ENCODE measurements at places on chromosomes 2 and 18. TPM values are rescaled to one million over a fixed set of nuclear protein-coding genes. Genes with fewer than 3 reads are reported as not detected.

The CD8B2 gene
- total RNA-seq: 1.3 TPM

- no peaks in the 10 kb centered on the region for H3K27me3 ChIP-seq
- H3K27ac ChIP-seq: peak overlapping the region; percentile 2
- H3K4me3 ChIP-seq: no peak overlapping the region
These were observed 26.6 kb upstream of the ITGA4 start for GRCh38 chr2:181430406-181431118.

DNA sequence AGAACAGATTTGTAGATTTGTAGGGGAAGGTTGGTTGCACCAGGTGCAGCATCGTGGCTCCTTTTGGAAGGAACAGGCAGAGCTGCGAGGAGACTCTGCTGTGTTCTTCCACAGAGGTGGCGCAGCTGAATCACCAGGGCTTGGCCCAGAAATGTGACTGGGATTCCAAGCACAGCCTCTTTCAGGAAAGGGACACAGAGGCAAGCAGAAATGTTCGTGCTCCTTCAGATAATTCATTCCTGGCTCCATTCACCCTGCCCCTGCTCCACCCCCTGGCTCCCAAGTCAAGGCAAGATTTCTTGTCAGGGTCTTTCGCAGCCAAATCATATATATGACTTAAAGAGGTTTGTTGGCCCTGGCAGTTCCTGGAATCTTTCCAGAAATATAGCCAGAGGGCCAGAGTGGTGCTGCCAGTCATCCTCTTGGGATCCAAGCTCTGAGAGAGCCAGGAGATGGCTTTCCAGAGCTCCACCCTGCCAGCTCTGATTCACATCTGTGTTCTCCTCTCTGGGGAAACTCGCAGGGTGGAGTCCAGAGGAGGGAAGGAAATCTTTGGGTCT is 203.9 kb upstream of the TANK start:
- no peaks in the 10 kb centered on the region for H3K4me1 ChIP-seq
- no peaks in the 10 kb centered on the region for H3K36me3 ChIP-seq
- no peak for DNase-seq

DNA sequence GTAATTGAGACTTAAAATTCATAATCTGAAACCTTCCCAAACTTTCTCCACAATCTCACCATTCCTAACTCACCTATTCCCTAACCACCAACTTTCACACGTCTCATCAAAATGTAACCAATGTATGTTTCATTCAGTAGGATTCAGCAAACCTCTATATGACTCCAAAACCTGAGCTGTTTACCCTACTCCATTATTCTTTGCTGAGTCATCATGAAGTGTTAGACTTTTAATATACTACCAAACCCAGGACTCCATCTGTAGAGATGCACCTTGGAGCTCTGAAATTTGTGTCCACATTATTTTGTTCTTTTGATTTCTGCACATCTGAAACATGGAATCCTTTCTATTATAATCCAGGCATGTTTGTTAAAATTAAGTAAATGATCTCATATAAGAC is 727.0 kb upstream of the PIK3C3 start:
- no peak overlapping the region for H3K4me3 ChIP-seq
- no peaks in the 10 kb centered on the region for H3K36me3 ChIP-seq
- H3K27me3 ChIP-seq: no peaks in the 10 kb centered on the region
- no peak for DNase-seq
- no peak overlapping the region for H3K27ac ChIP-seq
- H3K4me1 ChIP-seq: no peaks in the 10 kb centered on the region

- H3K4me3 ChIP-seq: no peak overlapping the region
- H3K36me3 ChIP-seq: no peaks in the 10 kb centered on the region
- DNase-seq: no peak
- H3K27me3 ChIP-seq: no peaks in the 10 kb centered on the region
- H3K27ac ChIP-seq: no peak overlapping the region
- peaks cover 12% of the 10 kb centered on the region for H3K4me1 ChIP-seq
These were observed 163.7 kb downstream of the MCFD2 start for GRCh38 chr2:46751897-46752296.

Data from T-cell (primary cell).